ENCODE measurements at places on chromosomes 7 and 10.

DNA sequence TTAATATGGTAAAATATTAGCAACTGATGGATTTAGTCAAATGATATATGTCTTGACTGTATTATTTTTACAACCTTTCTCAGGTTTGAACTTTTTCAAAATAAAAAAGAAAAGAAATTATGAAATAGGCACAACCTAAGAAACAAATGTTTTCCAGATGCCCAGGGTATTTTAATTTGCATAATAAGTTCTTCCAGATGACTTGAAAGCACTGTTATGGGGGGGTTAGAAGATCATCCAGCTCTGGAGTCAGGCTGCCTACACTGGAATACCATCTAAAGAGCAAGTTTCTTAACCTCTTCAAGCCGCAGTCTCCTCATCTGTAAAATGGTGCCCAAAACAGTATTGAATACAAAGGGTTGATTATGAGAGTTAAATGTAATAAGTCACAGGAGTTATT, 32.1 kb downstream of the CREB3L2 start:
- no peak for DNase-seq

DNA sequence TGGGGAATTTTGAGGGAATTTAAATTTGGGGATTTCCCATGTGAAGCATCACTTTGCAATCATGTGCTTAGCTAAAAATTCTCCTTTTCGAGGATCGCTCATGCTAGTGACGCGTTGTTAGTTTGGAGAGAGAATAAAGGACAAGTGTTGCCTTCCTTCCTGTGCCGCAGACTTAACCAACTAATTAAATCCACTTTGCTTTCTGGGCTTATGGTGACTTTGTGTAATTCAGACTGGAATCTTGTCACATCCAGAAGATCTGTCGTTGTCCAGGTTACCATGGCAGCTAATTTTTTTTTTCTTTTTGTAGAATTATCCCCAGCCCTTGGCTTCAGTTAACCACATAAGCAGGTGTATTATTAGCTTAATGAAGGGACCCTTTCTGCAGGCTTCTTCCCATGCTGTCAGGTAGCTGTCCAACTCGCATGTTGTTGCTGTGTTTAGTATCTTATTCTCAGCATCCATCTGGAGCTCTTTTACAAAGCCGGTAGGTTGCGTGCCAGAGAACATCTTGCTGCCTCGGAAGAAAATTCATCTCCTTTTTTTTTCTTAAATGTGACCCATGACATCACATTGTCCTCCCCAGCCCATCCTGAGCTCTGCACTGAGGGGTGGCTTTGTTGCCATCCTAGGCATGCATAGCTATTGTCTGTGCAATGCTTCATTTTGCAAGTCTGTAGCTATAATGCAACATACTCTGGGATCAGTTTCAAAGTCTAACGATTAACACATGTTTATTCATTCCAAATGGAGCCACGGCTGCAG, 47.2 kb upstream of the NRP1 start:
- DNase-seq, result no peak

GRCh38 chr7:20388084-20388483, 57.4 kb downstream of the ITGB8 start:
- DNase-seq, result no peak

DNA sequence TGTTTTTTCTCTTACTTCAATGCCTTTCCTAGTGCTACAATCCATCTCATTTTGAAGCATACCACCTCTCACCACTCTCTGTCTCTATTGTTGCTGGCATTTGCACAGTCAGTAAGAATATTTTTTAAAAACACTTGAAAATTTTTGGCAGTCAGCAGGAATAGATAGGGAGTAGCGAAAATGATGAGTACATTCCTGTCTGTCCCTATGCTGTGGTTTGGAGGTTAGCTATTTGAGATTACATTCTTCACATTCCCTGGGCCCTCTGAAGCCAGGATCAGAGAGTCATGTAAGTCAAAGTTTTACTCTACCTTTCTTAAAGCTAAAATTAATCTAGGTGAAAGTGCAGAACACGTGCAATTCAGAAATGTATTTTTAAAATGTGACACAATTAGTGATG, 53.0 kb upstream of the MAGI2 start:
- DNase-seq, result peak; percentile 47
